ENCODE measurements at places on chromosomes 1 and 21. TPM values are rescaled to one million over a fixed set of nuclear protein-coding genes. Genes with fewer than 3 reads are reported as not detected.

The DNAJC28 gene
- 4.9 TPM for total RNA-seq

The RGS4 gene
- 7.3 TPM for total RNA-seq

The FMN2 gene
- 2.3 TPM for total RNA-seq

The SEMA6C gene
- 34.0 TPM for total RNA-seq

The TSPEAR gene
- not detected for total RNA-seq

The IL20 gene
- total RNA-seq, result not detected

The HNRNPR gene
- total RNA-seq, result 201 TPM

The KIF14 gene
- total RNA-seq, result 7.8 TPM

- DNase-seq, result no peak
Measured at GRCh38 chr1:186446152-186446551, 14.8 kb downstream of the PDC start.

GRCh38 chr1:11569954-11570353 lies 84.3 kb downstream of the FBXO2 start:
- DNase-seq, result no peak

GRCh38 chr1:202293569-202293968 lies 48.2 kb downstream of the UBE2T start:
- no peak for DNase-seq

- DNase-seq, result no peak
Measured at GRCh38 chr1:84301004-84301784, at the start of gene SAMD13. TSS of gene SAMD13 (plus strand) at chr1:84301708. CDS start at chr1:84303235, 1,527 bp downstream.

GRCh38 chr21:15134701-15135470 lies 70.1 kb upstream of the NRIP1 start:
- no peak for DNase-seq

GRCh38 chr1:148385371-148386030 lies 97.6 kb downstream of the PPIAL4G start:
- DNase-seq, result no peak

DNA sequence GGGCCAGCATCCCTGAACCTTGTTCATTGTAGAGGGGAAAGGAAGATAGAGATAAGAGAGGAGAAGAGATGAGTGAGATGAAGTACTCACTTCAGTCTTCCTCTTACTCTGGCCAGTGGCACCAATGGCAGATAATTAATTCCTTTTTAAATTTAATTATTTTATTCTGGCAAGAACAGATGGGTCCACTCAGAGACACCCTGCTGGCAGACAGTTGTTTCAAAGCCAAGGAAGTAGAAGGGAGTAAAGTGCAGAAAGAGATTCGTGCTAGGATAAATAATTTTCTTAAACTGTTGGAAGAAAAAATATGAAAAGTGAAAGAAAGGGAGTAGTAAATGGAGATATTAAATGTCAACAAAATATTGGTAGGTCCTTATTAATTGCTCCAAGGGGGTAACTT lies 7.7 kb upstream of the GJA5 start:
- DNase-seq, result no peak

DNA sequence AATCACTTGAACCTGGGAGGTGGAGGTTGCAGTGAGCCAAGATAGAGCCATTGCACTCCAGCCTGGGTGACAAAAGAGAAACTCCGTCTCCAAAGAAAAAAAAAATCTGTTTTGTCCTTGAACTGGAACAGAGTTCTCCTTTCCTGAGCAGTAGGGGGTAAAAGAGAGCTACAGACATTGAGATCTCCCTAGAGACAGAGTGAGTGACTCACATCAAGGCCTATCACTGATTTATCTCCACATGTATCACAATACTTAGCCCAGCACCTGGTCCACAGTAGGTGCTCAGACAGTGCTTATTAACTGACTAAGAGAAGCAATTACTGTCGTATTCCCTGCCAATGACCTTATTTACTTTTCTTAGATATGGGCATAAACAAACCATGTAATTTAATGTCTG lies 354.1 kb upstream of the C1orf87 start:
- no peak for DNase-seq

DNA sequence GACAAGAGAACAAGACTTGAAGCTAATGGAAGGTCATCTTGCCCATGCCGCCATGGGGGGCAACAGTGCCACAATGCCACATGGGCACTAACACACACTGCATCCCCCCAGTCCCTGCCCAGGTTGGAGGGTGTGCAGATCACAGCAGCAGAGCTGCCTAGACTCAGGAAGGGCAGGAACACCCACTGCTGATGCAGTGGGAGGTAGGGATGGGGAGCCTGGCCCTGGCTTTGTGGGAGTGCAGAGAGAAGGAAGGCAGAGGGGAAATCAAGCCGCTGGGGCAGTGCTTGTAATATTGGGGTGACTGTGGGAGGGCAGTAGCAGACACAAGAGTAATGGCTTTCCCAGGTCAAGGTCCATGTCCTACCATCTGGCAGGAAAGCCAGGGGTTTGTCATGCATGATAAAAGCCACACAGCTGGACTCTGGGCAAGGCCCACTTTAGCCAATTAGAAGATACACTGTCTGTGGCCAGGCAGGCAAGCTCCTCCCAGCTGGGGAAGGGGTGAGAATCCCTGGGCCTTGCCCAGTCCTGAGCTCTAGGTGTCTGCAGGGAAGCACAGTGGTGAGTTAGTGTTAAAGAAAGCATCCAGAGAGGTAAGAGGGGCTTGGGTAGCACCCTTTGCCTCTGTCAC lies 25.4 kb upstream of the MEF2D start:
- DNase-seq, result no peak

DNA sequence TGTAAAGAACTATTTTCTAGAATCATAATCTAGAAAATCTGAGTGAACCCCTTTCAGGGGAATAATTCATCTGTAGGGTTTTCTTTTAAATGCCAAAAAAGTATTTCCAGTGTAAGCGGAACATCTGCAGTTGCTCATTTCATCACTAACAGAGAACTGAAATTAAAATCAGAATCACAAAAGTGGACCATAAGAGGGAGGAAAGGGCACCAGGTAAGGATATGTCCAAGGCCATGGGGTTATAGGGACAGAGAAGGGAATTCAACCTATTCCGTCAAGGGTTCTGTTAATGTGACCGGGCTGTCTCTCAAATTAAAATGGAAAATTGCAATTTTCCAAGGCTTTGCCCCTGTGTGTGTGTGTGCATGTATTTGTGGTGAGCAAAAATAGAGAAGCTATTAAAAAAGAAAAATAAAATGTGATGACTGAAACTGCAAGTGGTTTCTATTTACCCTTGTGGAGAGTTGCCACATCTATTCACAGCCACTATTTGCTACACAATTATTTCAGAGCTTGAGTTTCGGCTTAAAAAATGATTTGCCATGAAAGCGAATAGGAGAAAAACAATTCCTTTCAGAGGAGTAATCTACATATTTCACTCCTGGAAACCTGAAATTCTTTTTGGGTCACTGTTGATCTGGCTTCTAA lies 53.1 kb downstream of the APP start:
- DNase-seq, result no peak

DNA sequence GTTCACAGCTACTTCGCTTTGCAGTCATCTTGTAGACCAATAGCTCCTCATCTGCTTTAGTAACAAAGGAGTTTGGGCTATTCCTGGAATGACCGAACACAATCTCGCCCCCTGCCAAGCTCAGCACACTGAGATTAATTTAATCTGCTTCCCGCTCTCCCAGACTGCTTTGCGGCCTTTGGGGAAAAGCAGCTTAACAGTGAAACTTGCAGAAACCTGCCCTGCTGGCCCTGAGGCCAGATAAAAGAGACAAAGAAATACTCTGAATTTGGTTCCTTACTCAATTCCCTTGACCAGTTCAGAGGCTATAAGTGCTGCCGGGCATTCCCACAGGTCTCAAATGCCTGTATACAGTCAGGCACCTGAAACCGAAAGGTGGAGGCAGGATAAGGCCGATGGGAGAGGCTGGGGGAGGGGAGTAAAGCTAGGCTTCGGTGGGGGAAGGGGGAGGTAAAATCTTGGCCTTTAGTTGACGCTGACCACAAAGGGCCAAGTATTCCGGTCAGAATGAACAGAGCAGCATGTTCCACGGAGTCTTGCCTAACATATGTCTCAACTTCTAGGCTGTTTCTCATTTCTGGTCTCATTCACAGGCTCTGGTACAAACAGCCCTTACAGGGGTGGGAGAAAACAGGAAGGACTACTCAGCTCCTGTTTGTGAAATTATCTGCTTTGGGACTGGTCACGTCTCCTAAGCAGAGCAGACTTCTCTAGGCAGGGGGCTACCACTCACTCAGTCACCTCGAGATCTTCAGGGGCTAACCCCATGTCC lies 17.7 kb upstream of the A3GALT2 start:
- DNase-seq, result no peak

- peak; percentile 39 for DNase-seq
Measured at GRCh38 chr1:227947676-227948492, at the start of gene WNT9A. TSS of gene WNT9A (minus strand) at chr1:227947932. CDS start at chr1:227947887, 45 bp downstream.

- DNase-seq, result no peak
Measured at GRCh38 chr21:37407719-37408420, 41.3 kb downstream of the DYRK1A start.

GRCh38 chr1:61887076-61887867 lies 145.0 kb downstream of the PATJ start:
- DNase-seq, result no peak

DNA sequence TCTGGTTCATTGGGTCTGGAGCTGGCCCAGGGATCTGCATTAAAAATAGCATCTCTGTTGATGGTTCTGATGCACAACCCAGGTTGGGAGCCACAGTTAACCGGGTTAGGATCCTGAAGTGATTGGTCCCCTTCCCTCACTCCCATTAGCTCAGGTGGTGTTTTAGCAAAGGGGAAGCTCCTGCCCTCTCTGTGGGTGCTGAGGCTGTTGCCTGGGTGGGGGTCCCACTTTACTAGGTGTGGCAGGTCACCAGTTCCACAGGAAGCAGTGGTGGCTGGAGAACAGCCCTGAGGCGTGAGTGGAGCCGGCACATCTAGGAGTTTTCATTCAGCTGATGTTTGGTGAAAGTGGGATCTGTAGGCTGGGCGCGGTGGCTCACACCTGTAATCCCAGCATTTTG lies 86.5 kb downstream of the MAN1C1 start:
- no peak for DNase-seq

- DNase-seq, result no peak
Measured at GRCh38 chr1:108049178-108049819, 84.3 kb upstream of the VAV3 start.

DNA sequence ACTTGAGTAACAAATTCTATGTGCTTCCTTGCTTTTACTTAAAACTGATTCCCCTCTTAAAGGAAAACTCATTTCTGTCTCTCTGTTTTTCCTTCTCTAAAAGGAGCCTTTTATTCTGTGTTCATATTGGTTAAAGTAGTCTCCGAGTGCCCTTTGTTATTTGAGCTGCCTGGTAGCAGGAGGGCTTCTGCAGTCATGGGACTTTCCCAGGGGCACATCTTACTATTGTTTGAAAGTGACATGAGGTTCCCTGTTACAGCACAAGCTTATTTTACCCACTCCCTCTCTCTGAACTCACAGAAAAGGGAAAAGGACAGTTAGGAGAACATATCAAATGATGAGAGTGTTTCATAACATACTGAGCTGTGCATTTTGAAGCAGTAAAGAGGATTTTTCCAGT lies 58.1 kb upstream of the ANGPTL1 start:
- DNase-seq, result no peak

- peak; percentile 87 for DNase-seq
Measured at GRCh38 chr1:160400223-160400645, at the start of gene VANGL2. TSS of gene VANGL2 (plus strand) at chr1:160400564. CDS start at chr1:160415838, 15,274 bp downstream.

DNA sequence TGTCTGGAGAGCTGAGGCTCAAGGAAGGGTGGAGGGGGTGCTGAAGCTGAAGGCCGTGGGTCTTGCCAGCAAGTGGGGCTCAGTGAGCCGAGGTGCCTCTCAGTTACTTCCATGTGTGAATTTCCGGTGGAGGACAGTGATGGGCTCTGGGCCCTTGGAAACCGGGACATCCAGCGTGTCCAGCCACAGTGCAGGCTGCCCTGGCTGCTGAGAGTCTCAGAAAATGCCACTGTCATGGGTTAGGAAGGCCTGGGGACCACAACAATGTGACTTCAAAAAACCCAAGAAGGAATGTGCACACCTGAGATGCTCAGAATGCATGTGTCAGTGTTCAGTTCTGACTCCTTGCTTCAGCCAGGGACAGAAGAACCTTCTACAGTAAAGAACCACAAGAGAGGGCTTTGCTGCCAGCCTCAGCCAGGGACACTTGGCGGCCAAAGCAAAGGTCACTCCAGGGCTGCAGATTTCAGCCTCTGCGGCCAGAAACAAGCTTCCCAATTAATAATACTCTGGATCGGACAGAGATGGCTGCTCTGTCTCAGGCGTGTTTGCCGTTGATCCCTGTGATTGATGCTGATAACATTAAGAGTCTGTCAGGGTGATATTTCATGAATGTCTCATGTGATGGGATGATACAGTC lies 12.6 kb upstream of the LAMTOR5 start:
- no peak for DNase-seq

All from progenitor cell of endocrine pancreas (in vitro differentiated cells).